ENCODE measurements at places on chromosomes 7 and 10.

GRCh38 chr10:28733245-28733644, 55.9 kb downstream of the BAMBI start:
- no peak for DNase-seq

DNA sequence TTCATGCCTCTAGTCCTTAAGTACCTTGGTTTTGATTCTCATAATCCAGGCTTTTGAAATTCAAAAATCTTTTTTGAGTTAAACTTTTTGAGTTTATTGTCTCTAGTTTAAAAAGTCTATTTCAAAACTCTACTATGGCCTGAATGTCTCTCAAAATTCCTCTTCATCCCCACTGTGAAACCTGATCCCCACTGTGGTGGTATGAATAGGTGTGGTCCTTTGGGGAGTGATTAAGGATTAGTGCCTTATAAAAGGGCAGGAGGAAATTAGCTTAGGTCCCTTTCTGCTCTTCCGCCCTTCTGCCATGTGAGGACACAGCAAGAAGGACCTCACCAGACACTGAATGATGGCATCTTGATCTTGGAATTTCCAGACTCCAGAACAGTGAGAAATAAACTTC, 44.1 kb upstream of the JAZF1 start:
- DNase-seq: no peak

DNA sequence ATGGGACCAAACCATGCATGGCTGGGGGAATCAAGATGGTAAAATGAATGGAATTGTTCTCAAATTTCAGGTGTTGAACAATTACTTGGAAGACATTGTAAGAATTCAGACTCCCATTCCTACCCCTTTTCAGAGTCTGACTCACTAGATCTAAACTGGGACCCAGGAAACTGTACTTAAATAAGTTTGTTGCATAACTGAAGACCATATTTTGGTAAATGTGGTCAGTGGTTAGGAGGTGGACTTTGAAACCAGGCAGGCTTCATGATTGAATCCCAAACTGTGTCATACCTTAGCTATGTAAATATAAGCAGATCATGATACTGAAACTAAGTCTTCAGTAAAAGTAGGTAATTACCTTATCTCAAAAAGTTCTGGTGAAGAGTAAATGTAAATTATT, 41.7 kb downstream of the ZWINT start:
- DNase-seq: no peak

DNA sequence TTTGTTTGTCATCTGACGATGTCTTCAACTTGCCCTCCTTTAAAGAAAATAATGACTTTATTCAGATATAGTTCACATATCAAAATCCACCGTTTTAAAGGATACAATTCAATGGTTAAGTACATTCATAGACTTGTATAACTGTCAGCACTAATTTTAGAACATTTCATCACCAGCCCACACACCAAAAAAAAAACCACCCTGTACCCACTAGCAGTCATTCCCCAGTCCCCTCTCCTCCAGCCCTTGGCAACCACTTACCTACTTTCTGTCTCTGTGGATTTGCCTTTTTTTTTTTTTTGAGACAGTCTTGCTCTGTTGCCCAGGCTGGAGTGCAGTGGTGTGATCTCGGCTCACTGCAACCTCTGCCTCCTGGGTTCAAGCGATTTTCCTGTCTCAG, 5.3 kb upstream of the HILPDA start:
- no peak for DNase-seq

DNA sequence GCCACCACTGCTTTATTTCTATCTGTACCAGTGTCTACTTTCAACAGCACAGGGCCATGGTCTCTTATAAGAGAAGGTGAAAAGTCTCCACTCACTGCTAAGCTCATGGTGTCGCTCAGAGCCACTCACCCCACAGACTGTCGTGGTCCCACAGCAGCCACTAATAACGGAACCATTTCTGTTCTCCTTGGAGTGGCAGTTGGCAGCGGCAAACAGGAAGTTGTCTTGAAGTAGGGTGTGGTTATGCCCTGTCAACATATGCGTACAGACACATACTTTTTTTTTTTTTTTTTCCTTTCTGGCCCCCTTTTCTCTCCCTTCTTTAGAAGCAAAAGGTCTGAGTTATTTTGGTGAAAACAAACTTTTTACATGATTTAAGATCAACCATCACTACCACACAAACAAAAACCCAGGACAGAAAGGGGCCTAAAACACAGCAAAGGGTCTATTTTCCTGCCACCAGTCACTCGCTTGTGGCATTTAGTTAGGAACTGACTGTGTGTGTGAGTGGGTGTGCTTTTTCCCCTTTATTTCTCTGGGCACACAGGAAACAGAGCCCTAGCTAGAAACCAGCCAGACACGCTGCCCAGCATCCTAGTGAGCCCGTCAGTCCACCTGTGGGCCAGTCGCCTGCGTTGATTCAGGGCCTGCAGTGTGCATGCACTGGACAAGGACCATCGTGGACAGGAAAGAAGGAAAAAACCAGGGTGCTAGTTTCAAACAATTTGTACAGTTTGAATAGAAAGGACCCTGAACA, 96.7 kb upstream of the EFCAB10 start:
- DNase-seq: peak; percentile 53

DNA sequence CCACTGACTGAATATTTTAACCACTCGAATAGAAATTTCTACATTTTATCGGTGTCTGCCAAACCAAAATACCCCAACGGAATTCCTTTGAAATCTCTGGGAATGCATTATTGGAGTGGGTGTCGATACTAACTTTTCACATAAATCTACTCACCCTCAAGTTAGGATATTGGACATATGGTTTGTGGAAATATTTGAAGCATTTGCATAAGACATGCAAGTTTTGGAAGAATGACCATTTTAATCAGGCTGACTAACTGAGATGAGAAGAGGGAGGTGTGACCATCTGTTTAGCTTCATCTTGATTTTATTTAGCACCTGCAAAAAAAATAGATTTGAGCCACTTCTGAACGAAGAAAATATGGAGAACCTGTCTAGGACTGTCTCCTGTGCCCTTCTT, 61.2 kb downstream of the KLF6 start:
- no peak for DNase-seq

DNA sequence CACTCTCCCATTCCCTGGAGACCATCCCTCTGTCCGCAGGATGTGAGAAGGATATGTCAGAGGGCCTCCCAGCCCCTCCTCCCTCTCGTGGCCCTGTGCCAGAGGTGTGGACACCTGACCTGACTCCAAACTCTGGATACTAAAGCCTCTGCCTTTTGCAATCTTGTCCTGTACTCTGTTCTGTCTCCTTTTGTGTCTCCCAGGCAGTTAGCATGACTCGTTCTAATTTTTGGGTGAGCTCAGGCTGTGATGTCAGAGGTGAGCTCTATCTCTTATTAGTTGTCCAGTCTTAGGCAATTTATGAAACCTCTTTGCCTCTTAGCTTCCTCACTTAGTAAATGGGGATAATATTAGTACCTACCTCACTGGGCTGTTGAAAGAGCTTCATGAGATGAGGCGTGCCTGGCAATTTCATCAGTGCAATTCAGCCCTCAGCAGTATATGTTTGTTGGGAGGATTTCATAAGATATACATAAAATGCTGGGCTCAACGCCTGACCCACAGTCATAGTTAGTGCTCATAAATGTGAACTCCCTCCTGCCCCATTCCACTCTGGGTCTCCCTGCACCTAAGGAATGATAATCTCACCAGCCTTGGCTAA, 10.9 kb downstream of the MARVELD1 start:
- no peak for DNase-seq

DNA sequence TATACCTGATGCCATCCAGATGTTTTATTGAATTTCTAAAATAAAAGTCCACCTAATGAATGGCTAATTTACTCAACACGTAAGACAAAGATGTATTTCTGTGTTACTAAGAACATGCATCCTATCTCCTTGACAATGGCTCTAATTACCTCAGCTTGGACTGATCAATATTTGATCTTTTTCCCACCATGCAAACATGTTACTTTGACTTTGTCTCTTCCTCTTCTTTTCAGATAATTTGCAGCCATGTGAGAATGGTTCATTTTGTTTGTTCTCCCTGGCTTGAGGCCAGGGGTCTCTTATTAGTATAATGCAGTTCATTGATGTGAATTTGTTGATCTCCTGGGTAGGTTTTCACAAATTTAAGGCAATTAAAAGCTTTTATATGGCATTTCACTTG, 302.1 kb downstream of the ADK start:
- no peak for DNase-seq

DNA sequence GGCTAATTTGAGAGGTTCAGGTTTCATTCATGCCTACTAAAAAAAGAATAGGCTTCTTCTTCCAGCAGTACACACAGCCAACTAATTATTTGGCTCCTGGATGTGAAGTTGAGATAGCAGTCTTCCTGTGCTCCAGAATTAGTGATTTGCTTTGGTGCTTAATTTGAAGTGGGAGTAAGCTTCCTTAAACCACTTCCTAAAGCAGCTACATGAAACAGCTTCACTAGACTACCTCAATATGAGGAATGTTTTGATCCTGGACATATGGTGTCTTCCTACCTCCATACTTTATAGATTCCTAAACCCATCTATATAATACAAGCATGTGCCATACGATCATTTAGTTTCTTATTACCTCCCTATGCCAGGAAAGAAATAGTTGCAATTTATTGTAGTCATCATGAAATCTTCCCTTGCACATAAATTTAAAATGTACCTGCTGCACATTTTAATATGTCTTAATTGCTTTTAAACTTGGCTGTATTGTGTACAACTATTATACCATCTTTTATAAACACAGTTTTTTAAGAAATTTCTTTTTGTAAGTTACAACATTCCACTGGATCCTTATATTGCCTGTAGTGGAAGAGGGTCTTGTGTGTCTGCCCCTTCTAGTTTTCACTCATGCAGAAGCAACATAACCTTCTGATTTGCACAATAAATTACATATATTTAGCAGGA, 8.6 kb downstream of the VIM start:
- no peak for DNase-seq

DNA sequence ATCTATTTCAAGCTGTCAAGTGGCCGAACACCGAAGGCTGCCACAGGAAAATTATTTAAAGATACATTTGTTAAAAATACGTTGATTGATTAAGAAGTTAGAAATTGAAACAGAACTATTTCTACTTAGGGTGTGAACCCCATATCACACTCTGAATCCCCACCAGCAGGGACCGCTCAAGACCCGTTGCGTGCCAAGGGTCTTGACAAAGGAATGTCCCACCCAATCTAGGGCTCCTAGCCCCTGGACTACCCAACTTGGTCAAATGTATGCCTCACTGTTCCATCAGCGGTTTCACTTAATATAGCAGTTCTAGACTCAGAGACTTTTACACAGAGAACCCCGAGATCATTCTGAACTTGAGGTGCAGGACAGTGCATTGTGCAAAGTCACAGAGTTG, 11.6 kb upstream of the PFKFB3 start:
- DNase-seq: no peak

DNA sequence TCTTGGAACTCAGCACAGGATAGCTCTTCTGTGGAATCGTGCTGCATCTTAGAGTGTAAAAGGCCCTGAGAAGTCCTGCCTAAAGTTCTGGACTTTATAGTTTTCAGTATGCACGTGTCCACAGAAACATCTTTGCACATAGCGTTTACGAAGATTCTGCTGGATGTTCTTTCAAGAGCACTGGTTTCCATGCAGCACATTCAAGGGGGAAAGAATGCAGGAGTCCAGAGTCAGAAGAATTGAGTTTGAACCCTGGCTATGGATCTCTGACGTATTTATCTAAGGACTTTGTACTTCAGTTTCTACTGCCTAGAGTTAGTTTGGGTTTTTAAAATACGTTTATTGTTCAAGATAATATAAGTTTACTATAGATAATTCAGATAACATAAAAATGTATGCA, 282.8 kb upstream of the ZMIZ1 start:
- DNase-seq: no peak

- DNase-seq: no peak
Observed at GRCh38 chr10:96842896-96843723, 11.0 kb downstream of the LCOR start.

DNA sequence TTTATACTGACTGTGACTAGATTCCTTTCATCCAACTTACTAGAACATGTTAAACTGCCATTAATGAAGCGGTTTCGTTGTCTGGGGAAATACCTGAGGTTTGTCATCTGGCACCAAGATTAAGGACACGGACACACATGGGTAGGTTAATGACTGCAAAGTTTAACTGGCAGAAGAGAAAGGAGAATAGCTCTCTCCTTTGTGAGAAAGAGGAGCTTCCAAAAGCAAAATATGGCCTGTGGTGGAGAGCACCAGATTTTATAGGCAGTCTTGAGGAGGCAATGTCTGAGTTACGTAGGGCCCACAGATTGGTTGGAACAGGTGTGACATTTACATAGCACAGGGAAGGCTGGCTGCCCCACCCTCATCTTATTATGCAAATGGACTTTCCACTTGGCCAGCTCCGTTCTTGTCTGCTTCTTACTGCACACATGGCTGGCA, 1193.0 kb upstream of the CELF2 start:
- DNase-seq: no peak

GRCh38 chr10:101139421-101139911, 8.4 kb downstream of the TLX1 start:
- no peak for DNase-seq

GRCh38 chr7:111312966-111313365, 222.0 kb downstream of the LRRN3 start:
- DNase-seq: no peak

DNA sequence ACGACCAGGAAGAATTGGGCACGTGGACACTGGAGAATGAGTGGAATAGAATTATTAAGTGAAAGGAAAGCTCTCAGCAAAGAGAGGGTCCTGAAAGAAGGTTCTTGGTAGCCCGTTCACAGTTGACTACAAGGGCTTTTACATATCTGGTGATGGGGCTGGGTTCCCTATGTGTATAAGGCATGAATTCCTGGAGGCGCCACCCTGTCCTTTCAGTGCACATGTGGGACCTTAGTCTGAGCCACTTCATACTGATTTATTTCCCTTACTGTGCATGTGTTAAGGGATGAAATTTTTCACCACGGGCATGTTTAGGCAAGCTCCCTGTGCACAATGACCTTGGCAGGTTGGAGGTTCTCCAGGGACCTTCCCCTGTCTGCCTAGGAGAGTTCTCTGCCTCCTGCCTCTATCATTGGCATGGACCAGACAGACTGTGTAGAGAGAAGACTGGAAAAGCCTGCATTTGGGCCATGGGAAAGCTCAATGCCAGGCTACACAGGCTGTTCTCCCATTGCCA, 145.9 kb upstream of the ITGB1 start:
- DNase-seq: no peak

DNA sequence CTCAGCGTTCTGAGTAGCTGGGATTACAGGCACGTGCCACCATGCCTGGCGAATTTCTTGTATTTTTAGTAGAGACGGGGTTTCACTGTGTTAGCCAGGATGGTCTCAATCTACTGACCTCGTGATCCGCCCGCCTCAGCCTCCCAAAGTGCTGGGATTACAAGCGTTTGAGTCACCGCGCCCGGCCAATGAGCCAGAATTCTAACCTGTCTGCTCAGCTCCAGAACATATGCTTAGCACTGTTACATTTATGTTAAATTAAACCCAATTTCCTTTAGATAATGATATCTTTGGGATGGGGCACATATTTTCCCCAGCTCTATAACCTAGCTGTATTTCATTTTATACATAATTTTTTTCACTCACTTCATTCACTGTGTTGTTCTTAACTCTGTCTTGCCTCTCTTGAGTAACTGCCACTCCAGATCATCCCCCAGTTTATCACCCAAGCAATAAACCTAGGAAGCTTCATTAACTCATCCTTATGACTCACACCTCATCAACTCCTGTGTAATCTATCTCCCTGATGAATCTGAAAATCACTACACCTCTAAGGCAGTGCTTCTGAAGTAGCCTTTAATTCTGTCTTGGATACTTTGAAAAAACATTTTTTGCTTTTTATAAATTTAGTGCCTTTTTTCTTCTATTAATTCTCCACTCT, 559.7 kb upstream of the ZWINT start:
- no peak for DNase-seq

- no peak for DNase-seq
Observed at GRCh38 chr7:130367088-130367755, 13.1 kb upstream of the CPA1 start.

GRCh38 chr10:22477334-22478287, 132.3 kb downstream of the SPAG6 start:
- DNase-seq: no peak
